Left cardiac atrium (tissue), 4 donors: ENCODE measurements at places on chromosomes 5 and 9.

DNA sequence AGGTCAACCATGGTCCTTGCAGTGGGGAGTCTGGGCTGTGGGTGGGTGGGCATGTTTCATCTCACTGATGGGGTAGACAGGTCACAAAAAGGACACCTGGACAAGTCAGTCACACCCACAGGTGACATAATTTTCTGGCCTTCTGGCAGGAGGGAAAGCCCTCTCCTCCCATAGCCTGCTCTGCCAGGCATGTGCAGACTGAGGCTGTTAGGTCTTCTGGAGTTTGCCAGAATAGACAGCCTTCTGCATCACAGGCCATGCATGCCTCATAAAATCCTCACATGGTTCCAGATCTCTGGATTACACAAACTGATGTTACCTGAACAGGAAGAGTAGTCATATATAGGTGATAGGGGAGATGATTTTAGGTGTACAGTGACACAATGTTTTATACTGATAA, 49.1 kb downstream of the ARHGAP26 start:
- no peak for DNase-seq

DNA sequence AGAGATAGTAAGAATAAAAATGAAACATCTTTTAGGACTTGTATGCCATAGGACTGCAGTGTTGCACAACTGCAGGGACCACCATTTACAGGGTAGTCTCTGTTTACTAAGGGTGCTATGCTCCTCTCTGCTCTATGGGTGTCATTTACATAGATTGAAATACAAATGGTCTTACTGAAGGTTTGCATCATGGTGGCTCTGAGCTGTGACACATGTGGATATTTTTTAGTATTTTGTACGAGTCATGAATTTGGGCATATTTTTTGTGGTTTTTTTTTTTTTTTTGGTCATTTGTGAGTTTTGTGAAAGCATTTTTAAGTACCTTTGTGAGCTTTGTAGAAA, 47.4 kb downstream of the CSNK1G3 start:
- DNase-seq: no peak

GRCh38 chr5:107517185-107518033, 153.3 kb downstream of the EFNA5 start:
- DNase-seq: no peak

GRCh38 chr9:93111371-93112115, 15.5 kb downstream of the CARD19 start:
- DNase-seq: peak; percentile 18

GRCh38 chr9:80883426-80883825, 805.9 kb downstream of the TLE1 start:
- no peak for DNase-seq

- no peak for DNase-seq
Measured at GRCh38 chr5:45643056-45643455, 53.1 kb downstream of the HCN1 start.

- DNase-seq: no peak
Measured at GRCh38 chr9:131299961-131300347, 10.4 kb downstream of the PLPP7 start.

DNA sequence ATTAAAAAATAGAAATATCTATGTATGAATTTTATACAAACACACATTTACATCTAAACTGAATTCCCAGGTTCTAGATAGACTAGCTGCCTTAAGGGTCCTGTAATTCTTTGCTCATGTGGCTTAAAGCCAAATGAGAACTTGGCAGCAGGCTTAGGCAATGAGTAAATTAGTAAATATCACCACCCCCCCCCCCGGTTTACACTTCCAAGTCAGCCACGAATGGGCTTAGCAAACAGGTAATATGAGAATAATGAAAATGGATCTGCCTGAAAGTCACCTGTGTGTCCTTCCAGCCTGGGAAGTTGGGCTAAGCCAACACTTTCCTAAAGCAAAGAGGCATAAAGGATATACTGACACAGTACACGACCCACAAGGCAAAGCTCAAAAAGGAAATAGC, 108.6 kb downstream of the KLHL3 start:
- DNase-seq: no peak

- no peak for DNase-seq
Measured at GRCh38 chr9:105044518-105044917, 116.6 kb upstream of the ABCA1 start.

GRCh38 chr5:65819905-65820240, 97.9 kb downstream of the NLN start:
- DNase-seq: no peak

GRCh38 chr9:70422371-70423043, 8.1 kb upstream of the KLF9 start:
- DNase-seq: no peak

GRCh38 chr9:70587201-70587600, 172.7 kb upstream of the KLF9 start:
- DNase-seq: no peak

- no peak for DNase-seq
Measured at GRCh38 chr5:68318955-68319705, 103.6 kb downstream of the PIK3R1 start.

- DNase-seq: no peak
Measured at GRCh38 chr5:150513375-150514309, 5.7 kb downstream of the NDST1 start.

- DNase-seq: no peak
Measured at GRCh38 chr9:73206851-73207250, 55.2 kb downstream of the ANXA1 start.

DNA sequence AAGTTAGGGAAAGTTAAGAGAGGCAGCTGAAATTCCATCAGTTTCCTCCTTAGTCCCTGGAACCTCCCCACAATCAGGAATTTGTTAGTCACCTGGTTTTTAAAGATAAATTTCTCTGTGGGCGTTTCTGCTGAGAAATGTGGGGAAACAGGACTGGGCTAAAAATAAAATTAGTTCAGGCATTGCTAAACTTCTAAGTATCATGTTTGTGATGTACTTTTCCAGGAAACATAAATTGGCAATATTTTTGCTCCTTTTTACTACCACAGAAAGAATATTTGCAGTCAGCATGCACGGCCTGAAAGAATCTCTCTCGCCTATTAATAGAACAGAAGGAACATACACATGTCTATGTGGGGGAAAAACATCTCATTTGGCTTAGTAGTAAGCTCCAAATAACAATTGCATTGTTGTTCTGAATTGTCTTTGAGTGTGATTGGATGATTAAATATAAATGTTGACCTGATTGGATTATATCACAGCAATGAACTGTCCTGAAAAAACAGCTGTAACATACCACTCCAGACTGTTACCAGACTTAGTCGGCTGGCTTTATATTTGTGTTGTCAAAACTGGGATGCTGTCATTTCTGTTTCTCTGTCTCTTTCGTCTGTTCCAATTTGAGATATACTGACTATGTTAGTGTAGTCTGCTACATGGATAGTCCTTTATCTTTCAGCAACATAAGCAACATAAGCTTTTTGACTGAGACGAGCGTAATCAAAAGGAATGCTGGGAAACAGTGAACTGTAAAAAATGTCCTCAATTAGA, 12.9 kb downstream of the TJP2 start:
- no peak for DNase-seq

DNA sequence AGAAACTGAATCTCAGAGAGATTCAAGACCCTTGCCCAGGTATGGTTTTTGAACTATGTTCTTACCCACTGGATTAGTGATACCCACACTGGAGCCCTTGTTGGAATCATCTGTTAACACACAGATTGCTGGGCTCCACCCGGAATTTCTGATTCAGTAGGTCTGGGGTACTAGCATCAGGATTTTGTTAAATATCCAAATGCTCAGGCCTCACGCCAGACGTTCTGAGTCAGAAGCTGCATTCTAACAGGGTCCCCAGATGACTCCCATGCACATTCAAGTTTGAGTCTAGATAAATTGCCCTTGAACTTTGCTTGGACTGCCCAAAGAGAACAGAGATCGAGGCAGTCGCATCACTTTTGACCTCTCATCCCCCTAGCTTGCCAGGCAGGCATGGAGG, 182.0 kb upstream of the WWC1 start:
- DNase-seq: no peak

GRCh38 chr5:158026304-158027031, 167.5 kb upstream of the CLINT1 start:
- DNase-seq: no peak

- no peak for DNase-seq
Measured at GRCh38 chr5:172374783-172375182, 79.5 kb downstream of the SH3PXD2B start.

GRCh38 chr5:81187885-81188284, 45.2 kb upstream of the CKMT2 start:
- DNase-seq: peak; percentile 56

DNA sequence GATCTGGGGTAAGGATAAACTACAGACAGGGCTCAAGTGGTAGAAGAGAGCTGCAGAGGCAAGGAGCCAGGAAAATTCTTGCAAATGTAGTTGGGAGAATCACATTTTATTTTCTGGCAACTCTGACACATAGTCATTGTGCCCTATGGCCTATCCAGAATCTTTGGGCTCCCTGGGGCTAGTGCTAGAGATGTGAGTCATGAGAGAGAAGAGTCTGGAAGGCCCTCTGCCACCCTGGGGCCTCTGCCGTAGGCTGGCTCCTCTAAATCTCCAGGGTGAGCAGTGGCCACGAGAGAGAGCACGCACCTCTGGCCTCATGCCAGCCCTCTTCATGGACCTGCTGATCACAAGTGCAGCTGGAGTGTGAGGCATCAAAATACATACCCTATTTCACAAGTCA, 74.3 kb upstream of the SSBP2 start:
- peak; percentile 71 for DNase-seq

DNA sequence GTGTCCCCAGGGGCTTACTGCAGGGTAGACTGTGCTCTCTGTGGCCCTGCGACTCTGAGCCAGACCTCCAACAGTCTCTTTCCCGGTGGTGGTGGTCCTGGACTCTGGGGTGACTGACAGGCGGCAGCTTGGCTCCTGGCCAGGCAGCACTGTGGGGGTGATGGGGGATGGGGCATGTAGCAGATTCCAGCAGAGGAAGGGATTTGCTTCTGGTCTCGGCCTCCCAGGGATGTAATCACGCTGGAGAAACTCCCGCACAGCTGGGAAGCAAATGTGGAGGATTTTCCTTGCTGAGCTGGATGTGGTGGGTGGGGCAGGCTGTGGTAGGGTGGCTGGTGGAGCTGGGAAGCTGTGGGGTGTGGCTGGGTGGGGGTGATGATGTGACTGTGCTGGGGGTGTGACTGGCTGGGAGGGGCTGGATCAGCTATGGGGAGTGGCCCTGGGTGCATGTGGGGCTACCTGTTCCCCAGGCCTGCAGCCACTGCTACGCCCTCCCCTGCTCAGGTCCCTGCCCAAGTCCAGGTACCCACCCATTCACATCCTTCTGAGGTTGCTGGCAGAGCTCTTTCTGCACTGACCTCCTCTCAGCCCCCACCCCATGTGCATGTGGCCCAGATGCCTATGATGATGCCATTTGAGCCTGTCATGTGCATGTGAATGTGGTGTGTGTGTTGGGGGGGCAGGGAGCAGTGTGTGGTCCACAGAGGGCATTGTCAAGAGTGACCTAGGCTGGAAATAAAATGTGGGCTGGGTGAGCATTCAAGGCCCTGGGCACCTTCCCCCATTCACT, 3.8 kb downstream of the NDST1 start:
- peak; percentile 70 for DNase-seq

DNA sequence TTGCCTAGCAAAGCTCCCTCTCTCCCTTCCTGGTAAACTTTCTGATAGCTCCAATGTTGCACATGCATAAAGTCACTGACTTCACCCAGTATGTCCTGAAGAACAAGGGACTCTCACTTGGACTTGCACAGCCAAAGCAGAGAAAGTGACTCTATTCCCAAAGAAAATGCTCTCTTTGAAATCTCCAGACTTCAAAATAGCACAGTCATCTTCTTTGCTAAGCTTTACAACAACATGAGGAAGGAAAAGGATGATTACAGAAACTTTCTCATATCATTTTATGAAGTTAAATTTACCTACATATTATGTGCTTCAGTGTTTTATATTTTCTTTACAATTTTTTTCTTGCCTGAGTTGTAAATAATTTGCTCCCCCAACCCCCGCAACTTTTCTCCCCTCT, 264.6 kb downstream of the PJA2 start:
- no peak for DNase-seq

DNA sequence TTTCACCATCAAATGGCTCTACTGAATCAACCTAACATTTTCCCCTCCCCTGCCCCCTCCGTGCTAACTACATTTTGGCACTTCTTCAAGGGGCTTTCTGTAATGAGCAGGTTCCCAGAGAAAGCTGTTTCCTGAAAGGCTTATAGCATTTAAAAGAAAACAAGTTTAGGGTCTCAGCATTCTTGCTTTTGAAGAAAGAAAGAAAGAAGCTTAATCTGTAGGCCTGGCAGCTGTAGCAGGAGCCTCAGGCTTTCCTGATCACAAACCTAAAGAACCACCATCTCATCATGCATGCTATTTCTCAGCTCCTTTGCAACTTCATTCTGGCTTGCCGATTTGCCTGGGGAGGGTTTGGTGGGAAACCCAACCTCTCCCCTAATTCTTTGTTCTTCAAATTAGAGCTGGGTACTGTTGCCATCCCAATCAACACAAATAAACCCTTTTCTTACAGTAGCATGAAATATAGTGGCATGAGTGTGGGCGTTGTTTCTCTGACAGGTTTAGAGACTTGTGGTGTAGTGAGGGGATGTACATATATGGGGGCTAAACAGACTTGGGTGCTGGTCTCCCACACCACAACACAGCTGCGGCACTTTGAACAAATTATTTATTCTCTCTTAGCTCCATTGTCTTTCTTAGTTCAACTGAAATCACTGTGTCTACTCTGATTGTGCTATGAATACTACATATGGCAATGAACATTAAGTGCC, 160.5 kb upstream of the TNC start:
- no peak for DNase-seq

GRCh38 chr9:126357074-126357473, 30.4 kb downstream of the MVB12B start:
- DNase-seq: no peak

GRCh38 chr5:135393691-135394090, 5.3 kb downstream of the MACROH2A1 start:
- DNase-seq: no peak

- DNase-seq: no peak
Measured at GRCh38 chr5:81246697-81247096, 13.6 kb downstream of the CKMT2 start.

DNA sequence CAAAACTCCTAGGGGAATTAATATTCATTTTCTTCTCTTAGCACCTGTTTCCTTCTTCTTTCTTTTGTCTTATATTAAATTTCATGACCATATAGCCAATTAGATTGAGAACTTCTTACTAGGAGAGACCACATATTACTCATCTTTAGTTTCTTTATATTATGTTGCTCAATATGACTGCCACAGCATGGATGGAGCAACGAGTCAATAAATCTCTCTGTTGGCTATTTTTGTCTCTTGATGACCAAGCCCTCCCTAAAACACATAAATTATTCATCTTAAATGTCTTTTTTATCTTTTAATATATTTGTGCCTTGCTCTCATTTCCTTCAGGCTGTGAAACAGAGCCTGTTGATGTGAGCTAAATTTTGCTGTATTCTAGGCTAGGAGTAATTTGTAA, 123.0 kb downstream of the ADAMTSL1 start:
- DNase-seq: no peak

DNA sequence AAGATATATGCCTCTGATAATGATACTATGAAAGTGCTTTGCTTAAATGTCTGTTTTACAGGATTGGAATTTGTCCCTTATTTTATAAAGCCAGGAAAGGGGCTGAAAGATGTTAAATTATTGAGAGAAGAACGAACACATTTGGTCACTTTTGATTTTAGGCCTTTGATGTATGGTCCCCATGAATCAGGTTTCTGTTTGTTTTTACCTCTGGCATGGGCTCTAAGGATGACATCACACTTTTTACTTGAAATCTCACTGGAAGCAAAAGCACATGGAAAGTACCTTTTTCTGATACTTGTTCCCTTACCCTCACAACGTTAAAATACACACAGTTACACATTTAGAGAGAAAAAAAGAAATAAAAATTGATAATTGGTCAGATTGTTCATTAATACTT, 6.9 kb downstream of the OTULIN start:
- DNase-seq: no peak

- DNase-seq: no peak
Measured at GRCh38 chr5:95818181-95819147, 4.1 kb downstream of the GLRX start.
